Fibroblast of skin of left biceps (primary cell): ENCODE measurements at places on chromosomes 5 and 9.

- DNase-seq: no peak
Observed at GRCh38 chr5:25688156-25688555, 1043.4 kb upstream of the CDH10 start.

GRCh38 chr9:83940590-83941303, 19.5 kb upstream of the KIF27 start:
- DNase-seq: no peak

- DNase-seq: no peak
Observed at GRCh38 chr9:137610944-137611343, 5.5 kb downstream of the ARRDC1 start.

DNA sequence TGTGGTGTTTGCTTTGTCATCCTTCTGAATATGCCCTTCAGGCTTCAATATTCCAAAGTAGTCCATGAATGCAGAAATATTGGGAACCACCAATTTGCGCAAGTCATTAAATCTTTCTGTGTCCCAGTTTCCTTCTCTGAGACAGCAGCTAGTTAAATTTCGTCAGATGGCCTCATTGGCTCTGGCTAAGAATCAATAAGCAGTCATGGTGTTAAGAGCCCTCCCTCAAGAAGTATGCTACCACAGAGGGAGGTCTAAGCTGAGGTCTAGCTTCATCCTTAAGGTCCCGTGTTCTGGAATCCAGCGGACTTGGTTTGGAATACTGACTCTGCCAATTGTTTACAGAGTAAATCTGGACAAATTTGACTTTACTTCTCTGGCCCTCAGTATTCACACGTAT, 59.1 kb upstream of the C5orf58 start:
- no peak for DNase-seq
